Posterior cingulate gyrus (tissue), 11 donors: ENCODE measurements at places on chromosomes 7 and 10.

DNA sequence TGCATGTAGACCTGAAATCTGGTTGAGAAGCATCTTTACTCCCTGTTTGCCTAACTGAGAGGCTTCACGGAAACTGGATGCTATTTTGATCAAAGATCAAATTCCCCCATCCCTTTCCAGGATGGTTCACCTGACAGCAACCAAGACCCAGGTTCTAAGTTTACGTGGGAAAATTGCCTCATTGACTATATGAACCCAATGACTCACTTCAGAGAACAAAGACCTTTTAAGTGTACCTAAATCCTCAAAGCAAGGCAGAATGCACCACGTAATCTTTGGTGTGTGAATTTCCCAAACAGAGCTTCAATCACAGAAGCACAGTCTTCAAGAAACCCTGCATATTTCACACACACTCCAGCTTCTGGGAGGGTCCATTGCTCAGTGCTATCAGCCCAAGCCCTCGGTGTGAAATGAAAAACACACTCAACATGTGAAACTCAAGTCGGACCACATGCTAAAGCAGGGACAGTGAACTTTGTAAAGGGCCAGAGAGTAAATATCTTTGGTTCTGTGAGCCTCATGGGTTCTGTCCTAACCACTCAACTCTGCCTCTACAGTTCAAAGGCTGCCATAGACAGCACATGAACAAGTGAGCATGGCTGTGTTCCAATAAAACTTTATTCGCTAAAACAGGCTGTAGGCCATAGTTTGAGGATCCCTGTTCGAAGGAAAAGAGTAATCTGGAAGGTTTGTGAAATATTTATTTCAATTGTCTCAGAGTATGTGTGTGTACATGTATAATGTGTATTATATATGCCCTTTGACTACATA is 275.6 kb upstream of the FOXK1 start:
- DNase-seq = no peak

DNA sequence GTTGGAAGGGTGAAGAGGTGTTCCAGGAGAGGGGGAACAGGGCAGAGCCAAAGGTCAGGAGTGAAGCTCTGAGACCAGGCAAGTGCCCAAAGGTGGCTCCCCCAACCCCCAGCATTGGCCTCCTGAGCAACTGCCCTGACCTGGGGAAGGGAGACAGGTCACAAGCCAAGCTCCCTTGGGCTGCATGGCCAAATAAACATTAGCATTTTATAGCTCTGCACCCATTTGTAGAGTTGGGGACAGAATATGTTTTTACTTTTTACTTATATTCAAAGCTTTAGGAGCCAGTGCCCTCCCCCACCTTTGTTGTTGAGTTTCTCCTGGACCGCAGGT is 4.0 kb downstream of the UNC5B start:
- no peak for DNase-seq

GRCh38 chr7:50953820-50954219 is 171.1 kb upstream of the GRB10 start:
- no peak for DNase-seq

- DNase-seq = no peak
Observed at GRCh38 chr10:68128015-68128414, 18.7 kb downstream of the MYPN start.

DNA sequence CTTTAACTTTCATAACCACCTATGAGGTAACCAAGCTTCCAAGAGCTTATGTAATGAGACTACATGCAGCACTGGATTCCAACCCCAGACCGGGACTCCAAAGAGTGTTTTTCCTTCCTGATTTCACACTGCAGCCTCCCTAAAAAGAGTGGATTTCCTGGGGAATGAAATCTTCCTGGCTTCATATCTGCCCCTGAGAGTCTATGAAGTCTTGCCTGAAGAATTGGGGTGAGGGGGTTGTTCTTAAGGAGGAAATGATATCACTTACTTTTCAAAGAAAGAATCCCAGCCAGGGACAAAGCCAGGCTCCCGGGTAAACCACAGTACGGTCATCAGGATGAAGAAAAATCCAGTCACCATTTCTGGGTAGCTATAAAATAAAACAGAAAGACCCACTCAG is 29.7 kb downstream of the STMP1 start:
- no peak for DNase-seq

DNA sequence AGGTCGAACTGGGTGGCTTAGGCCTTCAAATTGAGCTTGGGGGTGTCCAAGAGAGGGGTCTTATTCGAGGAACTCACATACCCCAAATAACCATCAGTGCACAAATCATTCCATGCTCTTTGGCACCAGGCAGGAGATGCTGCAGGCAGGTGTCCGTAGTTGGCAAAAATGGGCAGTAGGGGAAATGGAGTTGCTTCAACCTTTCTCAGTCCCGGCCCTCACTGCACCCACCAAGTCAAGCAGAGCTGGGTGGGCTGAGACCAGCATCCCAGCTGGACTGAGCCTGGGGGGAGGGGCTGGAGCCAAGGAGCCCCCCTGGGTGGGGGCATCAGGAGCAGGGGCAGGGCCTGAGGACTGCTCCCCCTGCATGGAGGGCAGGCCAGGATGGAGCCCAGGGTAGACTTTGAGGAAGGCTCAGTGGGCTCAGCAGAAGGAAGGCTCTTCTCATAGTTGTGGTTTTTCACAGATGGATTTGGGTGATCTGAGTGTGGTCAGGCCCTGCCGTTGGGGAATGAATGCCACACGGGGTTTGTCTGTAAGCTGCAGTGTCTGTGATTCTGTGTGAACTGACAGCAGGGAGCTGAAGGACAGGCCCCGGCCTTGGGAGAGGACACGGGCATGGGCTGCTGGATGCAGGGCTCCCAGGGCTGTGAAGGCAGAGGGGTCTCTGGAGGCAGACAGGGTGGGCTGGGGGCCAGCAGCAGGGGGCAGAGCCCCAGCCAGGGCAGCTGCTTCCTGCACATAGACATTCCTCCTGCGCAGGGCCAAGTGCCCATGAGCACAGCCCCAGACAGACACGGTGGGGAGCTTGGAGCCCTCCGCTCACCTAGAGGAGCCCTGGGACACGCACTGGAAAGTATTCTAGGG is 144.5 kb downstream of the ADCY1 start:
- DNase-seq = no peak

DNA sequence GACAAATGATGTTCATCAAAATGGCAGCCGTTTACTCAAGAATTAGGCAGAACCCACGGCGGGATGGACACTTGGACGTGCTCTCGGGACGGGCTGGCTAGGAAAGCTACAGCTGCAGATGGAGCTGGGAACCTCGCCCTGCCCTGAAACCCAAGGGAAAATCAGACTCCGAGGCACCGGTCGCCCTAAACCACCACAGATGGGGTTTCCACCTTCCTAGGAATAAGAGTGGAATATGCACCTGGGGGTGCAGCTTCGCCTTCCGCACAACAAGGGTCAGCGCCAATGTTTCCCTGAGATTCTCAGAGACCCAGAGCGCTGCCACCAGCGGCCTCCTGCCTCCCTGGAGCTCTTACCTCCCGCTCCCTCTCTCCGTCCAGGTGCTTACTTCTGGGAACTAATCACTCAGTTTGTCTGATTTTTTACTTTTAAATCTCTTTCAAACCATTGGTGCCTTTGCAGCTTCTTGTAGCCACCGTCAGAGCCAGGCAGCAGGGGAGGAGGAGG is 122.7 kb downstream of the DYNC2I1 start:
- no peak for DNase-seq

DNA sequence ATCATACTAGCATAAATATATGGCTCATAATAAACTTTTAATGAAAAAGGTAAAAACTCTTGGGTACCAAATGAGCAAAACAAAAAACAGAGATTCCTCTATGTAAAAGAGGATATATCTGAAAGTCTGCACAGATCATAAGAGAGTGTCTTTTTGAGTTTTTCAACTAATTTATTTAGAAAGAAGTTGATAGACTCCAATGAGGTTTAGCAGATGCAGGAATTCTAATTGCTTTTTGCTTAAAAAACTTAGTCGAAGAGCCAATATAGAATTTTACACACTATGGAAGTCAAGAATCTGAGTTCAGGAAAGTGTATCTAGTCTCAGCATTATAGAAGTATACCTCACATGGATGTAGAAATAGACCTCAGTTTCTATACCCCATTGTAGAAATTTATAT is 3.4 kb upstream of the MLLT10 start:
- no peak for DNase-seq

DNA sequence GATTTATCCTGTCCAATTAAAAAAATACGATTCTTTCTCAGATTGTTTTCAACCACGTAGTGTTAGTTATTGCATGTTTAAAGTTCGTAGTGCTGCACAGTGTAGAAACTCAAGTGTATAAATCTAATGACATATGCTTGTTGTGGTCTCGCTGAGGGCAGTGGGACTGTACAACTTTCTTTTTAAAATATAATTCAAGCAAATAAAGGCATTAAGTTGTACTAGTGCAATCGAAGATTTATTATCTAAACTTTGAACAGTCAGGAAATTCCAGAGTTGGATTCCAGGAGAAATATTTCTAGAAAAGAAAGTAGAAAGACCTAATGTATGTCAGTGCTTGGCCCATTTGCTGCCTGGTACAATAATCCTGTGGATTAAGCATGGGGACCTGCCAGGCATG is 124.1 kb upstream of the HPS1 start:
- no peak for DNase-seq

- DNase-seq = no peak
Observed at GRCh38 chr10:30747633-30748032, 118.1 kb upstream of the LYZL2 start.

DNA sequence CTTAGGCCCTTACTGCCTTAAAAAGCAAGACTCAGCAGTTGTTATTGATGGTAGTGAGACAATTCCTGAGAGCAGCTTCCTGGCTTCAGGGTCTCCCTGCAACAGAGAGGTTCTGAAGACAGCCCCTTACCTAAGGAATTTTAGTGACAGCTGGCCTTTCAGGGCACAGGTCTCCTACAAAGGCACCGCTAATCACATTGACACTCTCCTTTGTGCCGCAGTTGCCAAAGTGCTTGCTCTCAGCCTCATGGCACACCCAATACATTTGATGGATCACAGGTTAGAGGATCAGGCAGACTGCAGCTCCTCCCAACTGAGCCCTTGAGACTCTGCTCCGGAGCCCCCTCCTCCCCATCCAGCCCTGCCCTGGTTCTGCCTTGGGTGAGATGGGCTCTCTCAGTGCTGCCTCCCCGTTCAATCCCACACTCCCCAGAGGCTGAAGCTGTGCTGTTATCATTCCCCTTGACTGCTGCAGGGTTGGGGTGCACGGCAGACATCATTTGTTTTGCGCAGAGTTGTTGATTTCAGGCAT is 198.2 kb downstream of the EMX2 start:
- DNase-seq = no peak

DNA sequence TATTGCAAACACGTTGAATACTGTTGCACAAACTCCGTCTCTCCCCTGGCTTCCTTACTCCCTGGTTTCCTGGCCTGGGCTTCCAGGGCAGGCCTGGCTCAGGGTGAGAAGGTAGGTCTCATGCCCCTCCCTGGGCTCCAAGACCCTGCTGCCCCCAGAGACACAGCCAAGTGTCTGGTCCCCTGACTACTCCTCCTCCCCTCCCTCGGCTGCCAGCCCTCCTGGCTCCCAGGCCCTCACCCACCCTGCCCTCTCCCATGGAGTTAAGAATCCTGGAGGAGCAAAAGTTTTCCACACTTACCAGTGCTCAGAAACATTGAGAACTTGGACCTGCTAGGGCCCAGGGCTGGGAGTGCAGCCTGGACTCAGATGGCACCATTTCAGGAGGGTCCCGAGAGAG is 47.2 kb upstream of the RABGEF1 start:
- no peak for DNase-seq

DNA sequence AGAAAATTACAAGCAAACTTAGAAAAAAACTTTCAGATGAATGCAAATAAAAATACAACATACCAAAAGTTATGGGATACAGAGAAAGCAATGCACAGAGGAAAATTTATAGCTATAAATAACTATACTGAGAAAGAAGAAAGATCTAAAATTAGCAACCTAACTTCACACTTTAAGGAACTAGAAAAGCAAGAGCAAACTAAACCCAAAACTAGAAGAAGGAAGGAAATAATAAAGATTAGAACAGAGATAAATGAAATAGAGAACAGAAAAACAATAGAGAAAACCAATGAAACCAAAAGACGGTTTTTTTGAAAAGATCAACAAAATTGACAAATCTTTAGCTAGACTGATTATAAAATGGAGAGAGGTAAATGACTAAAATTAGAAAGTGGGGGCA is 9.6 kb upstream of the STRA8 start:
- DNase-seq = no peak

GRCh38 chr7:13042605-13043236 is 355.3 kb downstream of the ARL4A start:
- no peak for DNase-seq

- DNase-seq = peak; percentile 28
Observed at GRCh38 chr7:26490640-26491624, 199.3 kb downstream of the SNX10 start.

- no peak for DNase-seq
Observed at GRCh38 chr10:9786101-9786500, 1231.6 kb upstream of the CELF2 start.
